ENCODE measurements at places on chromosomes 7 and 10.
A peak's percentile ranks its signal among the peaks of the same experiment; 100 is the strongest.

DNA sequence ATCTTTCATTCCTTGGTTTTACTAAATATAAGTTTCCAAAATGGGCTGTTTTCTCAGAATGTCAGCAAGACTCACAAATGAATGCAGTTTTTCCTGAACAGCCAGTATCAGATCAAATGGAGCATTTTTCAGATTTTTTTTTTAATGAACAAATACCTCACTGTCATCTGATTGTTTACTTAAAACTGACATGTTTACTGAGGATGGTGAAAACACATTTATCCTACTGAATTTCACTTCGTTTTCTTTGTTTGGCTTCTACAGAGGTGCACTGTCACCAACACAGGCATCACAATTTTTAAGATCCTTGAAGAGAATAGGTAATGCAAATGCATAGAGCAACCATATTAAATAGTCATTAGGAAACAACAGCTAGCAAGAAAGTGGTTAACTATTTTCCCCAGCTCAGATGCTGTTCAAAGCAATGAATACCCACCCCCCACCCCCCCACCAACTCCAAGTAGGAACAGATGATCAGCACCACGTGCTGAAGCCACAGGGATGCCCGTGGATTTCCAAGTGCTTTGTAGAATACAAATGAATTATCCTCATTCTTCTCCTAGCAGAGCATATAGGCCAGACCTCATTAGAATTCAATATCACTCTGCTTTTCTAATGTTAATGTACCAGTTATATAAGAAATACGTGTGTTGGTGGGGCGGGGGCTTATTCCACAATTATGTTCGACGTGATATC lies 205.9 kb downstream of the SKAP2 start:
- peak; percentile 39 for DNase-seq

DNA sequence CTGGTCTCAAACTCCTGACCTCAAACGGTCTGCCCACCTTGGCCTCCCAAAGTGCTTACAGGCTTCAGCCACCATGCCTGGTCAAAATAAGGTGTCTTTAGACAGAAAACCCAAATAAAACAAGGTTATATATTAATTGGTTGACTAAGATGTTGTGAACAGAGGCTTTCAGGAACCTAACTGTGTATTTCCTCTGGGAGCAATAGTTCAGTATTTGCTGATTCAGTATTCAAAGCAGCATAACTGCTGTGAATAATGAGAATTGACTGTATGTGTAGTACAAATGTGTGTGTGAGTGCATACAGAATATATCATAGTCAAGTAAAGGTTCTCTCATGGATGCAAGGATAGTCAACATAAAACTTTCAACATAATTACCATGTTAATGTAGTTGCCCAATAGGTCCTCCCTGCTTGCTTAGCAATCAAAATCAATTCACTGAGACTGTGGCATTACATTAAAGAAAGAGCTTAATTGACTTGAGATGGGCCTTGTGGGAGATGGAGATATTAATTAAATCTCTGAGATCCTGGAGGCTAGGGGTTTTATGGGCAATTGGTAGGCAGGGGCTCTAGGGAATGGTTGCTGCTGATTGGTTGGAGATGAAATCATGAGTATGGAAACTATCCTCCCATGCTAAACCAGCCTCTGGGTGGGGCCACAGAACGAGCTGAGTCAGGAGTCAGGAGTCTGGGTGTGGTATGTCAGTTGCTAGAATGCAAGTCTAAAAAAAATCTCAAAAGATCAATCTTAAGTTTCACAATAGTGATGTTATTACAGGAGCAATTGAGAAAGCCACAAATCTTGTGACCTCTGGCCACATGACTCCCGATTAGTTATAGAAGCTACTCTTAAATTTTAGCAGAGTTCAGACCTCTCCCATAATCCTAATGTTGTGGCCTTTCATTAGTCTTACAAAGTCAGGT lies 162.7 kb downstream of the AKR1D1 start:
- no peak for DNase-seq

- DNase-seq, result no peak
Observed at GRCh38 chr10:119670717-119671116, 19.5 kb downstream of the BAG3 start.

- DNase-seq, result no peak
Observed at GRCh38 chr10:1698185-1698584, 39.1 kb downstream of the ADARB2 start.

GRCh38 chr10:80519936-80520650 lies 17.6 kb upstream of the SH2D4B start:
- DNase-seq, result no peak

DNA sequence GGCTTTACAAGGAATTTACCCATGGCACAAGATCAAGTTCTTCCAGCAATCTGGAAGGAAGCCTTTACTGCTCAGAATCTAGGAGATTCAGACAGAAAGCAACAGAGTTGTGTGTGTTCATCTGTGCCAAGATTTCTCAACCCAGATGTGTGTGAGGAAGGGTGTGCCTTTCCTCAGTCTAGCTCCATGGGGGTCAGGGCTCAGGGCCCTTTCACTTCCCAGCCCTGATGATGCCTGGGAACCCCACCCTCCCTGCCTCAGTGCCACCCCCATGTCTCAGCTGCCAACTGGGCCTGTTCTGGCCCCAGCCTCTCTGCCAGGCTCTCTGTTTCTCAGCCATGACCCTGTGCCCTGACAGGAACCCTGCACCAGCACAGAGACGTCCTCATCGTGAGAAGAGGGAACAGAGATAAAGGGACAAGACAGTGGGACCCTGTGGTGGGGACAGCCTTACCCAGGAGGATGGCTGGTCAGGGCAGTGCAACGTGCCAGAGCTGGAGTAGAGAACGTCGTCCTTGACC lies 102.0 kb downstream of the VIPR2 start:
- DNase-seq, result no peak

DNA sequence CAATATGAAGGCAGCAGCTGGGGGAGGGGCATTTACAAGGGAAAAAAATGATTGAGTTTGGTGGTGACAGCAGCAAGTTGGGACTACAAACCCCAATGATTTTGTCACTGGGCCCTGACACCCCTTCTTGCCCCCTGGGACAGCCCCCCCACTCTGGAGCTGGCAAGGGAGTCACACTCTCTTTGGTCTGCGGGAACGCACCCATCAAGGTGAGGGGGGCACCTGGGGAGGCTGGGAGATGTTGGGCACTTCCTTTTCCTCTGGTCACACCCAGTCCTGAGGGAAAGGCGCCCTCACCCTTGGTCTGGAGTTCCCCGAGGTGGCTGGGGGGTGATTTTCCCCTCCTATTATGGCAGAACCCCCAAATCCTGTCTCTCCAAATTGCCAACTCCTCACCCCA lies 24.4 kb downstream of the EPHB4 start:
- no peak for DNase-seq

GRCh38 chr7:121337398-121337797 lies 8.6 kb downstream of the WNT16 start:
- DNase-seq, result peak; percentile 18
